Central memory CD8-positive, alpha-beta T cell (primary cell): ENCODE measurements at places on chromosomes 5 and 9.

- DNase-seq, result no peak
Observed at GRCh38 chr9:16064771-16065170, 511.9 kb downstream of the CCDC171 start.

GRCh38 chr9:128118971-128119665 is 8.4 kb downstream of the PTGES2 start:
- DNase-seq, result no peak

- no peak for DNase-seq
Observed at GRCh38 chr9:106941916-106942315, 79.0 kb downstream of the ZNF462 start.

- DNase-seq, result peak; percentile 49
Observed at GRCh38 chr5:140244525-140245025, 58.3 kb downstream of the PFDN1 start.

GRCh38 chr9:80836013-80836412 is 853.3 kb downstream of the TLE1 start:
- no peak for DNase-seq

- DNase-seq, result no peak
Observed at GRCh38 chr5:6041977-6042550, 336.3 kb downstream of the MED10 start.

DNA sequence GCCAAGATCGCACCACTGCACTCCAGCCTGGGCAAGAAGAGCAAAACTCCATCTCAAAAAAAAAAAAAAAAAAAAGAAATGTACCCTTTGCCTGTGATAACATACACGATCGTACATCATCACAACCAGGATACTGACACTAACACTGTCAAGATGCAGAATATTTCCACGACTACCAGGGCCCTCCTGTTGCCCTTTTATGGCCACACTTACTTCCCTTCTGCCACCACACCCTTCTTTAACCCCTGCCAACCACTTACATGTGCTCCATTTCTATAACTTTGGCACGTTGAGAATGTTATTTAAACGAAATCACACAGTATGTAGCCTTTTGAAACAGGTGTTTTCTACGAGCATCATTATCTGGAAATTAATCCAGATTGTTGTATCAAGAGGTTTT is 69.0 kb upstream of the OTULINL start:
- no peak for DNase-seq

DNA sequence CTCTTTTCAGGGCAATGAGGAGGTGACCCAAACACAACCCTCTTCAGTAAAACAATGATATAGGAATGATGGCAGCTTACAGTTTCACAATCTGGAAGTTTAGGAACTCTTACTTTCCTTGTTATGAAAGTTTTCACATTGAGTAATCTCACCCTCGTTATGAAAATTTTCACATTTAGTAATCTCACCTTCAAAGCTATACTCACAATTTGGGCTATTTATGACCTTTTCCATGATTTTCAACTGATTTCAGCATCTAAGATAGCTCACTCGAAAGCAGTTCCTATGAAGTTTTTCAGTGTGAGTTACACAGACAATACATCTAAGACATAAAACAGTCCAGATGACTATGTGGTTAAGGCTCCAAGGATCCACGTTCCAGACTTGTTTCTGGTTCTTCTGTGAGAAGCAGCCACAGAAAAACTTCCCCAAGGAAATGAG is 57.1 kb downstream of the FOXD1 start:
- no peak for DNase-seq

- DNase-seq, result no peak
Observed at GRCh38 chr5:52864371-52864770, 76.7 kb downstream of the ITGA1 start.
